ENCODE measurements at places on chromosomes 4 and X.

DNA sequence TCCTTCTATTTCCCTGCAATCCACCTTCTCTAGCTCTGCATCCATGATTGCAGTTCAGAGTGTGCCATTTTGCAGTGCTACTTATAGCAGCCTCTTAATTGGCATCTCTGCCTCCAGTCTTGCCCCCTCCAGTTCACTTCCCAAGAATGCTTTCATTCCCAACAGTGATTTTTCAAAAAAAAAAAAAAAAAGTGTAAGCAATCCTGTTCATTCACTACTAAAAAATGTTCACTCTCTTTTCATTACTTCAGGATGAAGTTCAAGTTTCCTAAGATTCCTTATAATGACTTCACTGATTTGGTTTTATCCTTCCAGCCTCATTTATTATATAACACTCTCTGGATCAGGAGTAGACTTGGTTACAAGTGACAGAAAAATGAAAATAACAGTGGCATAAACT is 124.7 kb upstream of the LNX1 start:
- DNase-seq: no peak

DNA sequence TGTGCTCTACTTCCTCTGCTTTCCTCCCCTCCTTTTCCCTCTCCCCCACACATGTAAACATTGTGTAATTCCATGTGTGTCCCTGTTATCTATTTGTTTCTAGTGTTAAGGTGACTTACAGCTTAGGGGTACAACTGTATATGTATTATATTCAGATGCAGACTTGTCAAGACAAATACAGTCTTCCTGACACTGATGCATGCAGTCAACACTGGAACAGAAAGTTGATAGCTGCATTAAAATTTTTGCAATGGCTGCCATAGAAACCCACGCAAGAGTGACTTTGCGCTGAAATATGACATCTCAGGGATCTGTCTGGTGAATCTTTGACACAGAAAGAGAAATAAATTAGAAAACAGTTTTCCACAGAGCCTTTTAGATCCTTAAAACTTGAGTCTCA is 656.7 kb downstream of the IL1RAPL1 start:
- DNase-seq: no peak

DNA sequence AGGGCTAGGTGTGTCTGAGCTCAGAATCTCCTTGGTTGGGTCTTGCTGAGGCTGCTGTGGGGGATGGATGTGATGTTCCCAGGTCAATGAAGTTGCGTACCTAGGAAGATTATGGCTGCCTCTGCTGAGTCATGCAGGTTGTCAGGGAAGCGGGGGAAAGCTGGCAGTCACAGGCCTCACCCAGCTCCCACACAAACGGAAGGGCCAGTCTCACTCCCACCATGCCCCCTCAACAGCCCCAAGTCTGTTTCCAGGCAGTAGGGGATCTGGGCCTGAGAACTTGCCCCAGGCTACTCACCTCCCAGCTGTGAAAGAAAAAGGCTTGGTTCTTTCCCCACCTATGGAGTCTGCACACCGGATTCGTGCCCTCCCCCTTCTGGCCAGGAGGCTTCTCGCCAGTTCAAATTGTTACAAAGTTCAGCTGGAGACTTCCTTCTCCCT is 72.9 kb downstream of the WDR44 start:
- no peak for DNase-seq

- no peak for DNase-seq
Measured at GRCh38 chr4:109156356-109156755, 146.1 kb downstream of the COL25A1 start.

DNA sequence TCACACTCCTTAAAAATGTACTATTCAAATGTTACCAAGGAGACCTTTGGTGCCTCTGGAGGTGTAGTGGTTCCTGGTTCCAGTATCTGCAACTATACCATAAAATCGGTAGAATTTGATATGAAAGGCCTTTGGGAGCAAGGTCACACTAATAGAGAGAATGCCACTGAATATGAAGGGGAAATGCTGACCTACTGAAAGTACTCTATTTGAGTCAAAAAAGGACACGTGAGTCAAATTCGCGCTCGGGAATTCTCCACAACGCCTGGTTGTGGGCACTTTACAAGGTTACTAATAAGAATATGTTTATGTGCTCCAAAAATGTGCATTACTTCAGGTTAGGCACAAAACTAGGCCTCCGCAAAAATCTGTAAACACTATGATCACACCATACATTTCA is 39.5 kb upstream of the RELL1 start:
- no peak for DNase-seq

DNA sequence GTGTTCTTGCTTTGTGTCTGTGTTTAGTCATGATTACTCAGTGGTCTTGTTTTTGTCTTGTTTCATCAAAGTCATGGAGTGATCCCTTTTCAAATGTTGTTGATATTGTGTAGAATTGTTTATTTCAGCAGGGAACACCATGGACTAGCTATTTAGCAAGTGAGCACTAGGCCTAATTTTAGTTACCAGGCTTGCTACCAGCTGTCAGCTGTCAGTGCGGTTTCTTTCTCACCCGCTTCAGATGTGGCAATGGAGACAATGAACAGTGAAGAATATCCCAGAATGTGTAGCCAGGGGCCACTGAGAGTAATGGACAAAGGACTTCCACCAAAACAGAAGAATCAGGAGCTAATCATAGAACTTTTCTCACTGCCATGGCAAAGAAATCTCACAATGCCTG is 432.8 kb upstream of the FMR1 start:
- DNase-seq: no peak

DNA sequence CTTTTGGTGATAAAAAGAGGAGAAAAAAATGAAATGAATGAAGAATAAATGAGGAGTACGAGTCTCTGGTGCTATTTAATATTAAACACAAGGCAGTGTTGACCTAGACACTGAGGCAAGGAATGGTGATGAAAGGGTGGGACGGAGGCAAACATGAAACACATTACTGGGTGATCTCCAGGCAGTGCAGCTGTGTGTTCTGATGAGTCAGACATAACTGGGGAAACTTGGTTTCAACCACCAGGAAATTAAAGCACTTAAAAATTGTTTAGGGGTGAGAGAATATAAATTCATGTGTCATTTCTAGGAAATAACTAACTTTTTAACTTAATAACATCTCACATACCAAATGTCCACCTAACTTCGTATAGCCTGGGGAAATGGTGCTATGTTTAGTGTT is 19.7 kb upstream of the CXCL6 start:
- DNase-seq: no peak

DNA sequence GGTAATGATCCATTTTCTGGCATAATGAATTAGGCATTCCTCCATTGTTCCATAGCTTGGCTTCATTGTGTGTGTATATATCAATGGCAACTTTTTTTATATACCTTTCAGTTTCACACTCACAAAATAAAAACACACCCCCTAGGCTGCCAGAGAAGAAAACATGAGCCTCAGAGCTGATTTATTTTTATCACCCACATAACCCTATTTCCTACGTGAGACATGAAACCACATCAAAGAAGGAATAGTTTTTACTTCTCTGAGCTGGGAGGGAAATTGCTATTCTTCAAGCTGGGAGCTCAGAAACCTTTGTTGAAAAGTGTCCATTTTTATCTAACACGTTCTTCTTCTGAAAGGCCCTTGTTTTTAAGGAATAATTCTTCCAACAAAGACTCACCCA is 126.7 kb upstream of the RAI2 start:
- no peak for DNase-seq
